ENCODE measurements at places on chromosomes 12 and 14. TPM values are rescaled to one million over a fixed set of nuclear protein-coding genes. Genes with fewer than 3 reads are reported as not detected.

The CCDC175 gene
- total RNA-seq = not detected

The DNAI7 gene
- not detected for total RNA-seq

The RNFT2 gene
- total RNA-seq = 2.2 TPM

The GPX2 gene
- total RNA-seq = not detected

The P3H3 gene
- 87.9 TPM for total RNA-seq

The CCDC196 gene
- not detected for total RNA-seq

GRCh38 chr12:124543052-124543589 is 24.3 kb downstream of the NCOR2 start:
- DNase-seq = no peak

- no peak for DNase-seq
These were observed 377.1 kb upstream of the RGS6 start for GRCh38 chr14:71554959-71555612.

GRCh38 chr14:99393059-99393655 is 87.5 kb downstream of the SETD3 start:
- no peak for DNase-seq

DNA sequence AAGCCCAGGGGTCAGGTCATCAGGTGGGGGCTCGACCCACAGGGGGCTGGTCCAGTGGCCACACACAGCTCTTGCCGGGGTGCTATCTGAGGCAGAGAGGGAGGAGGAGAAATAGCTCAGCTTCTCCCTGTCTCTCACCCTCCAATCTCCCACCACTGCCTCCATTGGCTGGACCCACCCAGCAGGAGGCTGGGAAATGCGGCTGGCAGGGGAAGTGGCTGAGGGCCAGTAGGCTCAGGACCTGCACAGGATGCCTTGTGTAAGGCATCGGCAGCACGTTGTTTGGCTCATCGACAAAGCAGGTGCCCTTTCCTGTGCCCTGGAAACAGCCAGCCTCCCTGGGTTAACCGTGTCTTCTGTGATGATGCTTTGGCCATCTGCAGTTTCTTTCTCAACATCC is 58.8 kb upstream of the SLC24A4 start:
- DNase-seq = no peak

DNA sequence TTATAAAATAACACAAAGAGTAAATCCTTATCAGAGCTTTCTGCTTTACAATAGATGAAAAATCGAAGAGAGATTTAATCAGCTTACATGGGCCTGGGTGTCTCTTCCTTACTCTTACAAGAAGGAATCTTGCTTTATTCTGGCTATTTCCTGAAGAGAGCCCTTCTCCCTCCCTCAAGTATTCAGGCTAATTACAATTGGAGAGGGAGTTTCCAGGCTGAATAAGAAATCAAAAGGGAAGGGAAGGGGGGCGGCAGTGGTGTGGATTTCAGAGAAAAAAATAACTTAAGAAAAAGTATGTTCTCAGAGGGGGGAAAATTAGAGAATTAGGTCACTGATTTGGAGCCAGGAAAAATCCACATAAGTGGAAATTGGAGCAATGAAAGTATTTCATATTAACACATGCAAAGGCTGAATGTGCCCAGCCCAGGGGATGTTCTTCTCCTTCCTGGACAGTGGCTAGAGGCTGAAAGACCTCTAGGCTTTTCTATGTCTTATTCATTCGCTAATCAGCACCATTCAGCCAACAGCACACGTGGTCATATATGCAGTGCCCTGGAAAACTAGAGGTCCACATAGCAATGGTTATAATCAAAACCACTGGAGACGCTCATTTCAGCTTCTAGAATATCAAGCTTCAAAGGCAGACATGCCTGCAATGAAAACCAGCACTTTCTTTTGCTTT is 158.9 kb upstream of the BTG1 start:
- no peak for DNase-seq

- DNase-seq = no peak
These were observed 15.8 kb downstream of the WNT5B start for GRCh38 chr12:1644534-1645438.

DNA sequence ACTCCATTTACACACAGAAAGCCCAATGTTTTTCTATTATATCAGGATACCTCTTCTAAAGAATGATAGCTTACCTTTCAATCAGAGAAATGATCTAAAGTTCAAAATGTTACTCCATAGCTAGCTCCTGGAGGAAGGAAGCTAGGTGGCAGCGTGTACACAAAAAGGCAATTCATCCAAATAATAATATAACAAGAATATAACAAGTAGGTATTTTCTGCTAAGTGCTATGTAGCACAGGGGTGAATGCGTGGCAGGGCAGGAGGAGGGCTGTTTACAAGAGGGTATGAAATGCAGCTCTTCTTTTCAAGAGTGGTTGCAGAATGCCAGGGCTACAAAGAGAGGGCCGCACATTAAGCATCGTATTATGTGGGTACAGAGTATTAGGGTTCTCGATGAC is 663 bp upstream of the SNAPC1 start:
- no peak for DNase-seq

DNA sequence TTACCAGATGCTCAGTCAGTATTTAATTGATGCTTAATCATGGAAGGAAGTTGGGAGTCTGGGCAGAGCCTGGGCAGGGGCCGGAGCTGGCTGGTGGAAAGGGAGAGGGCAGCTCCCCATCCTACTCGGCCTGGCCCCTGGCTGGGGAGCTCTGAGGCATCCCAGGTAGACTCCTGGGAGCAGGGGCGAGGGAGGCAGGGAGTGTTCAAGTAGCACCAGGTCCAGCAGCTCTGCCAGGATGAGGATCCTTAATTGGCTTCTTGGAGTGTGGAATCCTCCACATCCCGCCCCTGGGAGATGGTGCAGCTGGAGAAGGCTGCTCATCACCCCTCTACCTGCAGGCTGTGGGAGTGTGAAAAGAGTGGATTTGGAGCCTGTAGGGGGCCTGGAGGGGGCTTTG is 30.9 kb downstream of the SYNDIG1L start:
- DNase-seq = no peak

GRCh38 chr14:52067873-52068614 is 815 bp downstream of the NID2 start:
- no peak for DNase-seq

DNA sequence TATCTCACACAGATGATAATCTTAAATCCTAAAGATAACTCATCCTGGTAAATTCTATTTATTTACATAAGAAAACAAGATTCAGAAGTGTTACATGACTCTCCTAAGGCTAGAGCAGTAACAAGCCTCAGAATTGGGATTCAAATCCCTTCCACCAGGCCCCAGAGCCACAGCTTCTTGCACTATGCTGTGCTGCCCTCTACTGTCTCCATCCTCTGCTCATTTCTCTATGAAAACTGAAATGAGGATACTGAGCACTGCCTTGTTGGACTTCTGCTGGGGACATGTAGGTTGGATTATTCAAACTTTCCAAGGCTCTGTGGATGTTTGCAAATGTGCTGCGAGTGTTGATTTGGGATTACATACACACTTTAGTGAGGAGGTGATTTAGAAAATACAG is 23.5 kb upstream of the C12orf50 start:
- no peak for DNase-seq

GRCh38 chr14:48417715-48418500 is 742.5 kb upstream of the MDGA2 start:
- DNase-seq = no peak

GRCh38 chr12:131511391-131511802 is 199.5 kb upstream of the SFSWAP start:
- DNase-seq = peak; percentile 36

GRCh38 chr12:108801736-108802100 is 55.7 kb downstream of the SSH1 start:
- no peak for DNase-seq

DNA sequence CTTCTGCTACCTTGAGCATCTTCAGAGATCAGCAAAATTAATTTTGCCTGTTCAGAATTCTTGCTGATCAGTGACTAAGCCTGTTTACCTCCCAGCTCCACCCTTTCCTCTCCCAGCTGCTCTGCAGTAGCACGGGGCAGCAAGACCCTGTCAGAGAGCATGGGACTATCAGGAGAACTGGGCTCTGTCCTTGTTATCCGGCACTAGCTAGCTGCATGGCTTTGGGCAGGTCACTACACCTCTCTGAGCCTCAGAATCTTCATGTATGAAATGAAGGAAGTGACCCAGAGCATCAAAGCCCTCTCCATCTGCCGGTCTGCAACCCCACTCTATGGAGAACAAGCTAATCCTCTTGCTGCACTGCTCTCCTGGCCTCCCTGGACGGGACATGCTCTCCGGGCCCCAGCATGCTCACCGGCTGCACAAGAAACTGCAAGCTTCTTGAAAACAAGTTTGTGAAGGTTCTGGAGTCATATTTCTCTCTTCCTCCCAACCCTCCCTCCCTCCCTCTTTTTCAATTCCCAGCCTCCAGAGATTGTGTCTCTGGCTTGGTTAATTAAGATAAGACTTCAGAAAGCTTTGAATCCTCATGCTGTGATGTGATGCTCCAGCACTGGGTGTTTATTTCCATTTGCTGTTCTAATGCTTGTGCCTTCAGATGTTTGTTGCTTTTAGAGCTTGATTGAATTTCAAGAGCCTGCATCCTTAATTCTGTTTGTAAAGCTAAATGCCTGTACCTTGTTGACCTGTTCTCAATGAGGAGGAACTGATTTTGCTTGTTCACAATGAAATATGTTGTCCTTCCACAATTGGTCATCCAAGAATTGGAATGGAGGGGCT is 101.1 kb downstream of the CRACR2A start:
- no peak for DNase-seq

- no peak for DNase-seq
These were observed 12.2 kb downstream of the SLC7A7 start for GRCh38 chr14:22802860-22803686.

DNA sequence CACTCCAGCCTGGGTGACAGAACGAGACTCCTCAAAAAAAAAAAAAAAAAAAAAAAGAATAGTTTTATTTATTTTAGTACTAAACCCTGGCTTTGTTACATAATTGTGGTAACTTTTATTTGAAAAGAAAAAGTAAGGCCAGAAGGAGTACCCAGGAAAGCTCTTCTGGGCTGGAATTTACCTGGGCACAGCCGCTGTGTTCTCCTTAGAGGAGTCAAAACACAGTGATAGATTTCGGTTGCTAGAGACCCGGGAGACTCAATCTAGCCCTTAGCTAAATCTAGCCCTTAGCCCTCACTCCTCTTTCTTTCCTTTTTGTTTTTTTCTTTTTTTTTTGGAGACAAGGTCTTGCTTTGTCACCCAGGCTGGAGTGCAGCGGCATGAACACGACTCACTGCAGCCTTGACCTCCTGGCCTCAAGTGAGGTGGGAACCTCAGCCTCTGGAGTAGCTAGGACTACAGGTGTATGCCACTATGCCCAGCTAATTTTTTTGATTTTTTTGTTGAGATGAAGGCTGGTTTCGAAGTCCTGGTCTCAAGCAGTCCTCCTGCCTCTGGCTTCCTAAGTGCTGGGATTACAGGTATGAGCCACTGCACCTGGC is 49.7 kb downstream of the SYNE2 start:
- DNase-seq = no peak

GRCh38 chr14:55136885-55137786 is 8.1 kb downstream of the LGALS3 start:
- DNase-seq = no peak

GRCh38 chr14:30196861-30197260 is 269.2 kb upstream of the PRKD1 start:
- DNase-seq = no peak

- no peak for DNase-seq
These were observed 15.6 kb downstream of the AGAP2 start for GRCh38 chr12:57722716-57723629.
